ENCODE measurements at places on chromosomes 1 and 21.

DNA sequence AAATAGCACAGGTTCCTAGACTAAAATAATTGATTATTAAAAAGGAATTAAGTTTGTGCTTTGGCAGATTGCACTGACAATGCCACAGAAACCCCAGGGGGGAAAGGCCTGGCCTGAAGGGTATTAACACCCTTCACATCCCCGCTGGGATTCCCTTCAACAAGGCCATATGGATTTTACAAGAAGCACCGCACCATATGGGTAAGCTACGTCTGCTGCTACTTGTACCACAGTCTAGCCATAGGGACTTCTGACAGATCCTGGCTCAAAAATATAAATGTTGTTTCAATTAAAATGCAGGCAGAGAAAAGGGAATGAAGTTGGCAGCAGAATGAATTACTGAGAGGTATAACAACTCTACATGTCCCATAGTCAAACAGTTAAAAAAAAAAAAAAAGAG is 101.0 kb downstream of the DENND1B start:
- DNase-seq = no peak

DNA sequence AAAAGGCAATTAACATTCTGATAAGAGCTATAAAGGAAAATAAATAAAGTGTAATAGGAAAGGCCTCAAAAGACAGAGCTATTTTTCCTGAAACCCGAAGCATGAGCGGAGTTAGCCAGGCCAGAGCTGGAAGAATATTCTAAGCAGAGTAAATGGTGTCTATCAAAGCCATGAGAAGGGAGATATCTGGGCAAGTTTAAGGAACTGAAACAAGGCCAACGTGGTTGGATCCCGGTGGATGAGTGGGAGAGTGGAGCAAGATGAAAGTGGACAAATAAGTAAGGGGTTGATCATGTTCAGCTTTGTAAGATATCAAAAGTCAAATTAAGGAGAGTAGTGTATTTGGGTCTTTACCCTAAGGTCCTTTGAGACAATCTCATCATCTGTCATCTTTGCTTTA is 234.0 kb downstream of the TM2D1 start:
- DNase-seq = no peak

DNA sequence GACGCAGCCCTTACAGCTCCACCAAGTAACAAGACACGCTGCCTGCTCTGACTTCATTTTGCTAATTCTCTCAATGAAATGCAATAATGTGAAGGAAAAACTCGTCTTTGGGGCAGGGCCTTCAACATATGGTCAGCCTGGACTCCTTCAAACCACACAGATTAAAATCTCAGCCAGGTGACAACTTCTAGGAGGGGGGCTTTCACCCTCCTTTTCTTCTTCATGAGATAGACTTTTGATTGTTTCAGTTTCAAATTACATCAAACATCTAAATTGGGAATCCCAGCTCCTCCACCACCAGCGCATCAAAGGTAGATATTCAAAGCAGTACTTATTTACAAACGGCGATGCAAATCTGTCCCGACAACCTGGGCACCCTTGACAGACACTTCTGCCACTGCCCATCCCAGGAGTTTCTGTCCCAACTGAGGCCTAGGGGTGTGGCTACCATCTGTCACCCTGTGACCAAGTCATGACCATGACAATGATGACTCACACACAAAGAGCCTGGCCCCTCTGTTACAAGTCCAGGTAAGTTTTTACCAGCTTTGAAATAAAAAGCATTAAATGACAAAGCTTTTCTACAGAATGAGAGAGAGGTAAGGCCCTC is 29.7 kb downstream of the SSBP3 start:
- DNase-seq = no peak

GRCh38 chr1:19643602-19644394 is at the start of gene NBL1:
Gene NBL1 (plus strand): TSS chr1:19644311. CDS start chr1:19655031, 10,720 bp downstream.
- peak; percentile 45 for DNase-seq

- DNase-seq = no peak
Observed at GRCh38 chr1:21232044-21232443, 55.3 kb upstream of the EIF4G3 start.

- no peak for DNase-seq
Observed at GRCh38 chr1:176959191-176959820, 205.2 kb downstream of the ASTN1 start.

Measured in stimulated activated CD4-positive, alpha-beta T cell treated with anti-CD3 and anti-CD28 coated beads, TNF-alpha, amount 100 ng/mL, for 1 hour (primary cell).